Caco-2 (cell line): ENCODE measurements at places on chromosomes 3 and 15. TPM values are rescaled to one million over a fixed set of nuclear protein-coding genes. Genes with fewer than 3 reads are reported as not detected.

GRCh38 chr3:53009826-53010539, 35.9 kb downstream of the SFMBT1 start:
- H3K36me3 ChIP-seq: no peaks in the 10 kb centered on the region
- H3K27me3 ChIP-seq: no peaks in the 10 kb centered on the region
- no peak for DNase-seq
- H3K4me1 ChIP-seq: peaks cover 13% of the 10 kb centered on the region; the same call in 1 of the 2 replicates

GRCh38 chr3:124698030-124698770, 32.1 kb upstream of the UMPS start:
- no peak overlapping the region for H3K4me3 ChIP-seq
- no peak for DNase-seq
- peak overlapping the region; percentile 29 for H3K27ac ChIP-seq
- no peaks in the 10 kb centered on the region; the same call in 1 of the 2 replicates for H3K36me3 ChIP-seq

Gene MAP1A
- total RNA-seq: 0.84 and 0.88 TPM in 2 replicates

- no peaks in the 10 kb centered on the region for H3K36me3 ChIP-seq
- peak overlapping the region; percentile 29 for H3K27ac ChIP-seq
- no peak for DNase-seq
- 0 out of 2 replicates have a peak, but pooled peaks cover 3% of the 10 kb centered on the region for H3K4me1 ChIP-seq
Observed at GRCh38 chr3:195094191-195094921, 176.6 kb downstream of the XXYLT1 start.

Gene COL6A6
- not detected in 2 replicates for total RNA-seq

- no peak overlapping the region for H3K27ac ChIP-seq
- H3K4me1 ChIP-seq: no peaks in the 10 kb centered on the region
- no peak overlapping the region for H3K4me3 ChIP-seq
- no peaks in the 10 kb centered on the region for H3K27me3 ChIP-seq
- no peaks in the 10 kb centered on the region for H3K36me3 ChIP-seq
- no peak for DNase-seq
Observed at GRCh38 chr3:52800079-52800478, 5.5 kb downstream of the ITIH3 start.
